GOT3 (cell line): ENCODE measurements at places on chromosomes 11 and 22.

GRCh38 chr11:5701055-5701577, 11.5 kb downstream of the TRIM22 start:
- no peak for DNase-seq

- no peak for DNase-seq
Observed at GRCh38 chr22:22099833-22100812, 117.5 kb upstream of the TOP3B start.

DNA sequence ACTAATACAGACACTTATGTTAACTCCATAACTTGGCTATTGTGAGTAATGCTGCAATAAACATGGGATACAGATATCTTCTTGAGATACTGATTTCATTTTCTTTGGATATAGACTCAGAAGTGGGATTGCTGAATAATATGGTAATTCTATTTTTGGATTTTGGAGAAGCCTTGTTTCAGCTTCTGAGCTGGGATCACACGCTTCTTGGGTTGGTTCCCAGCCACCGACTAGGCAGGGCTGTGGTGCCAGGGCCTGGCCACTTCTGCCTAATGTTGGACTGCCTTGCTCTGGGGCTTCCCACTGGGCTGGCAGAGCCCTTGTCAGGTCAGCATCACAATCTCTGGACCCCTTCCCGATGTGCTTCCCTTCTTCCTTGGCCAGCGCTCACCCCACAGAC, 14.0 kb upstream of the MCHR1 start:
- no peak for DNase-seq

DNA sequence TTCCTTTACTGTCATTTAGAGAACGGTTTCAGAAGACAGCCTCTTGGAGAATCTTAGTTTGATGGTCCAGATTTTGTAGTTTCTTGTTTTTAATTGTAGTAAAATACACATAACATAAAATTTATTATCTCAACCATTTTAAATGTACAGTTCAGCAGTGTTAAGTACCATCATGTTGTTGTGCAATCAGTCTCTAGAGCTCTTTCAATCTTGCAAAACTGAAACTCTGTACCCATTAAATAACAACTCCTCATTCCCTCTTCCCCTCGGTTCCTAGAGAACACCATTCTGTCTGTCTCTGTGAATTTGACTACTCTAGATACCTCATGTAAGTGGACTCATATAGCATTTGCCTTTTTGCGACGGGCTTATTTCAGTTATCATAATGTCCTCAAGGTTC, 69.8 kb downstream of the GRIK4 start:
- no peak for DNase-seq

GRCh38 chr22:21762712-21763581, 27.4 kb upstream of the YPEL1 start:
- DNase-seq, result no peak

- DNase-seq, result no peak
Observed at GRCh38 chr22:39956932-39957664, 3.1 kb upstream of the TMA7B start.

DNA sequence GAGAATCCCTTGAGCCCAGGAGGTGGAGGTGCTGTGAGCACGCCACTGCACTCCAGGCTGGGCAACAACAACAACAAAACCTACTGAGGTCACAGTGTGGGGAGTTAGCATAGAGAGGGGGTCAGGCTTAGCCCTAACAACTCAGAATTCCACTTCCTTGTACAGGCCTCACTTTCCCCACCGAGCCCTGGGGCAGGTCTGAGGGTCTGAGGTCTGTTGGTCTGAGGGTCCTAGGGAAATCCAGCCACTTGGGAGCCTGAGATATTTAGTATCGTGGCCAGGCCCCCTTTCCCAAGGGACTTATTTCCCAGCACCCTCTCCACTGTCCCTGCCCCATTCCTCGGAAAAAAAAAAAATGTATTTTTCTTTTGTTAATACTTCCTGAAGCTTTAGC, 34.8 kb upstream of the HORMAD2 start:
- no peak for DNase-seq

GRCh38 chr22:25085930-25086901, 113.4 kb upstream of the CRYBB3 start:
- DNase-seq, result no peak

DNA sequence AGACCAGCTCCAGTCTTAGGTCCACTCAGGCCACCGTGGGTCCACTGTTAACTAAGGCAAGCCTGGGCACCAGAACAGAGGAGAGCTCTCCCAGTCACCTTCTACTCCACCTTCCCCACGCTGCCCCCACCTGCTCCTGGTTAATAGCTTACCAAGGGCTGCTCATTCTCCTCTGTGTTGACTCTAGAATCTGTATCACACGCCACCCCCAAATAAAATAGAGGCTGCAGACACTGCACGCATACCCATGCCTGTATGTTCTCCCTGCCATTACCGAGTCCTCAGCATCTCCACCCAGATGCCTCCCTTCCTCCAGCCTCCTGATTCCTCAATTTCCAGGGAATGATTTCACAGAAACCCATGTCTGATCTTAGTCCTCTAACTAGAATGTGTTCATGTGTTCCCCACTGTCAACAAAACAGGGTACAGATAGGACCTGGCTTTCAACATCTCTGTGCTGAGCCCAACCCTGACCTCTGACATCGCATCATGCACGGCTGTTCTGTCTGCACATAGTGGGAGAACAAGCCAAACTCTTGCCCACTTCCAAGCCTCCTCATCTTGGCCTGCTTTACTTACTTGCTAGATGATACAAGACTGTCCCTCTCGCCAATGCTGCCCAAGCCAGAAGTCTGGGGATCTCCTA, 49.8 kb downstream of the SMCO4 start:
- DNase-seq, result no peak

- no peak for DNase-seq
Observed at GRCh38 chr11:12963792-12964536, 45.2 kb upstream of the RASSF10 start.

- no peak for DNase-seq
Observed at GRCh38 chr11:29432719-29433325, 584.0 kb downstream of the KCNA4 start.

DNA sequence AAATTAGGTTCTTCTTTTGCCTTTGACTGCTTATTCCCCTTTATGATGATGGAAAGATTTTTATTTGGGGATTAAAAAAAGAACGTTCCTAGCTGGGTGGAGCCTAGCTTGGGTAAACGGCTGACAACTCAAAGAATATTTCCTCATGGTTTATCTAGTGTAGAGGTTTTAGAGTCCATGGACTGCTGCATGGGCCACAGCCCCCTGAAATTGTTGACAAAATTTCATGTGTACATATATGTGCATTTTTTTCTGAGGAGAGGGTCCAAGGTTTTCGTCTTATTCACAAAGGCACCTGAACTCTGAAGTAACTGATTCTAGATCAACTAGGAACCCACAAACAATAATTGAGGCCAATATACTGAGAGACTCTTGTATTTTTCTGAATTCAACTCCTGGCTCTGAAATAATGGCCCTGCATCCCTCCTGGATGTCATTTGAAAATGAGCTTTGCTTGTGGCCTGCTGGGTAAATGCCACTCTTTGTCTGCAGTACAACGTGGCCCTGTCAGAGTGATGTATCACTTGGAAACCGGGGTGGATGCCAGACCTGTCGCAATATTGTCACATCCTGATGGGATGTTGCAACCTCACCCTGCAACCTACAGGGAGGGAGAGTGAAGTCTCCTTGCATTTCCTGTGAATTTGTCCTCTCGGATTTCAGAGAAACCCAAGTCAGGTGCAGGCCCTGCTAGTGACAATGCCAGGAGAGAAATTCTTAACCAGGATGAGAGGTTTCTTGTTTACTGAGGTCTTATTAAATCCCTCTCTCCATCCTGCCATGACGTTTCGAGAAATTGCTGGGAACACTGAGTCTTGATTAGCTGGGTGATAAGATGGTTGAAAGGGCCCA, 33.8 kb downstream of the EHF start:
- no peak for DNase-seq

DNA sequence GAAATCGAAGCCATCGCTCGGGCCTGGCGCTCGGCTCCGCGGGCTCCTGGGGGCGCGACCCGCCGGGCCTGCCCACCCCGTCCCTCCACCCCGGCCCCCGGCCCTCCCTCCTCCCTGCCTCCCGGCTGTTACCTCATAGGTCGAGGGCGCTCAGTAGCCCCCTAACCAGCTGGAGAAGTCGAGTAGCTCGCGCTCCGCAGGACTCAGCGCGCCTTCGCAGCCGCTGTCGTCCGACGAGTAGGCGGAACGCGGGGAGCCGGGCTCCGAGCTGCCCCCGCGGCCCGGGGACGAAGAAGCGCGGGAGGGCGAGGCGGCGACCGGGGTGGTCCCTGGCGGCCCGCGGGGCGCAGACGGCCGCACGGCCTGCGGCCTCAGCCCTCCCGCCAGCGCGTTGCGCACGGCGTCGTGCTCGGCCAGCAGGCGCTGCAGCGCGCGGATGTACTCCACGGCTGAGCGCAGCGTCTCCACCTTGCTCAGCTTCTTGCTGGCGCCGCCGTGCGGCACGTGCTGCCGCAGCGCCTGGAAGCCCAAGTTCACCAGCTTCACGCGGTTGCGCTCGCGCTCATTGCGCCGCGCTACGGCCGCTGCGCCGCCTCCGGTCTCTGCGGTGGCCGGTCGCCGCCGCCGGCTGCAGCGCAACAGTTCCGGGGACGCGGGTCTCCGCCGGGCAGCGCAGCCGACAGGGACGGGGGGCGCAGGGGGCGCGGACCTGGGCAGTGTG, 627 bp downstream of the ASCL2 start:
- no peak for DNase-seq

GRCh38 chr11:12757416-12757815, 83.2 kb downstream of the TEAD1 start:
- DNase-seq, result no peak

GRCh38 chr22:50473855-50474671, 772 bp downstream of the SBF1 start:
- no peak for DNase-seq

GRCh38 chr11:34682825-34683224, 61.9 kb downstream of the EHF start:
- DNase-seq, result no peak
